ENCODE measurements at places on chromosomes 12 and 14.
A peak's percentile ranks its signal among the peaks of the same experiment; 100 is the strongest.

- no peak for DNase-seq
Measured at GRCh38 chr14:90560991-90561390, 164.2 kb downstream of the CALM1 start.

DNA sequence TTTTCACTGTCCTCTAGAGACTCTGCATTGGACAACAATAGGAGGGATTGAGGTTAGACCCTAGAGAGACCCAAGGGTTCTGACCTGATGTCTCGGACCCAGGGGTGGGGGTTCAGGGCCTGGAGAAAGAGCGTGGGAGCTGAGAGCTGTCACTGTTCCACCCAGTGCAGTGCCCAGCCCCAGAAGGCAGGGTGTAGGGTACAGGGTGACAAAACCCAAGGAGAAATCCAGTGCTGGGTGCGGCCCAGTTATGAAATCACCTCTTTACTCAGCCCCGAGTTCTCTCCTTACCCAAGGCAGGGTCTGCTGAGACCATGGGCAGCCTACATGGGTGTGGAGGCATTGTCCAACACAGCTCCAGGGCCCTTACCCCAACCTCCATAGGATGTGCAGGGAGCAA is 2.6 kb downstream of the AQP2 start:
- DNase-seq: no peak

GRCh38 chr14:77359626-77360025 is 17.3 kb downstream of the TMED8 start:
- no peak for DNase-seq

GRCh38 chr12:27343255-27344000 is 10.8 kb downstream of the BMAL2 start:
- DNase-seq: no peak

DNA sequence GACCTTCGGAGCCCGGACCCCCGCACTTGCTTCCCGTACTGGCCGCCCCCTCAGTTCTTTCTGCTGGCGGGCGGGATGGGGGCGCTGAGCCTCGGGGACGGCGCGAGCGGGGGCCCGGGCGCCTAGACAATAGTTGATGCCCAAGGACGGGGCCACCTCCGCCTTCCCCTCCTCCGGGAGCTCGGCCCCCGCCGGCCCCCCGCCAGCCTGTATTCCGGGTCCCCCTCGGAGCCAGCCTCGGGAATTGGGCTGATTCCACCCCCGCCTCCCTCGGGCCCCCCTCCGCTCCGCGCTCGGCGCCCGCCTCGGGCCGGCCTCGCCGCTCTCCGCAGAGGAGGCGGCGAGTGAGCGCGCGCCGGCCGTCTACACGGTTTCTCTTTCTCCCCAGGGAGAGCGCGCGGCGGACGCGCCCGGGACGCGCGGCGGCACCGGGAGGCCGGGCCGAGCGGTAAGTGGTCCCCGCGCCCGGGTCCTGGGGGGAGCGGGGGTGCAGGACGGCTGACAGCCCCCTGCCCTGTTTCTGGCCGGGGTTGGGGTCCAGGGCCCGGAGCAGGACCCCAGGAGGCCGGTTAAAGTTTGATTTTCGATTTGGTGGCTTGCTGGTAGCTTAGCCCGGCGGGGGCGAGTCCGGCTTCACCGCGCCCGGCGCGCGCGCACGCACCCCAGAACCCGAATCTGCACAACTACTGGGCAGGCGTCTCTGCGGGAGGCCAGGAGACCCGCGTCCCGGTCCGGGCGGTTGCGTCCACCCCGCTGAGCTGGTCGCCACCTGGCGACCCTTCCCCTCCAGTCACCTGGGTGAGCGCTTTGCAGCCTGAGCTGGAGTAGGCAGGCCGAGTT is 413.7 kb downstream of the PCNX1 start:
- DNase-seq: peak; percentile 73

DNA sequence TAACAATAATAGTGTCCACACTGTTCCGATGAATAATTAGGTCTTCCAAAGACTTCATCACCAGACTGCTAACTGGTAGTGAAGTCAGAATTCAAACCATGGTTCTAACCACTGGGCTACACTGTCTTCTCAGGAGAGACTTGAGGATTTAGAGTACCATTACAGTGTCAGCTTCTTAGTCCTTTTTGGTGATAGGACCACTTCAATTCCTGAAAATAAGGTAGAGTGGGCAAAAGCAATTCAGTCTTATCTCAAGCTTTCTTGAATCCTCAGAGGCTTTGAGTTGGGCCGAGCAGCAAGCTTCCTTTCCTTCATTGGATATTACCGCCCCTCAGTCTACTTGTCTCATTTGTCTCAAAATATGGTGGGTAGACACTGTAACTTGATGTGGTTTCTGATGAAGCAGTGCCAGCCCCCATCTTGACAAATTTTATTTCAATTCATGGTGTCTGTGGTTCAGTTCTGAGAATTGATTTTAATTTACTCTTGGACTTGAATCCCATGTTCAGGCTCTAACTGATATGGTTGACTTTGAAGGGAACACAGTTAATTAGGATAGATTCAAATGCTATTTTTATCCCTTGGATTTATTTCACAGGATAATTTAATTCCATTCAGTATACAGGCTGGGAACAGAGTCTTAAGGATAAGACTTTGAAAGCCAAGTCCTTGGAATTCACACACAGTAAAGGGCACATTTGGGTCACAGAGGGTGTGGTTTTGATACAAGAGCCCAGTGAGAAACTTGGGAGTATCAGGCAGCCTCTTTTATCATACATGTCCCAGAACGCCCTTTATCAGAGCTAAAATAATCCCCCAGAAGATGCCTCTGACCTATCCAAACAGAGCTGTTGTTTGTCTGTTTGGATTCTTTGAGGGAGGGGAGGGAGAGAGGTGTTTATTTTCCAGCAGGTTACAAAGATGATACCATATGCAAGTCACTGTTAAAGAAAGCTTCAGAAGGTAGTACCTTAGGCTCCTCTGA is 167.3 kb downstream of the PRKCH start:
- DNase-seq: peak; percentile 57

DNA sequence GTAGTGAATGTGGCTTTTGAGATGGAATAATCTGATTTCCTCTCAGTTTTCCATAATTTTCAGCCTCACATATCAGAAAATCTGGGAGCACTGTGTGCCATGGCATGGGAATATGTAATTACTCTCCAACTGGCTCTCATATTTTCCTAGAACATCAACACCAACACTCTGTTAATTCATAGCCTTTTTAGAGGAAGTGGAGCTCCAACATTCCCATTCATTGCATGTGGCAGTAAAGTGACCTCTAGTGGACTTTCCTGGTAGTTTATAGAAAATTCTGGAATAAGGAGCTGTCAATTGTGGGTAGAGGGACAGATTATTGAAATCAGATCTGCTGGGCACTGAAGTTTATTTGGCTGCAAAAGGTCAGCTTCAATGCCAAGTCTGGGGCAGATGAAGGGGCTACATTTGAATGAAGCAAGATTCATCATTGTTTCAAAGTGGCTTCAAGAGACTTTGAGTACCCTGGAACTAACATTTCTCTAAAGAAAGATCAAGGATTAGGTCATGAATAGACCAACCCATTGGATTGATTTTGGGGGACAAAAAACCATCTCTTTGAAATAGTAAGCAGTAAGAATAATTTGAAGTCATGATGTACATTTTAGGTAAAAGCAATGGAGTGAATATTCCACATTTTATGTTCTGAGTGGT is 23.6 kb upstream of the USP44 start:
- peak; percentile 64 for DNase-seq

DNA sequence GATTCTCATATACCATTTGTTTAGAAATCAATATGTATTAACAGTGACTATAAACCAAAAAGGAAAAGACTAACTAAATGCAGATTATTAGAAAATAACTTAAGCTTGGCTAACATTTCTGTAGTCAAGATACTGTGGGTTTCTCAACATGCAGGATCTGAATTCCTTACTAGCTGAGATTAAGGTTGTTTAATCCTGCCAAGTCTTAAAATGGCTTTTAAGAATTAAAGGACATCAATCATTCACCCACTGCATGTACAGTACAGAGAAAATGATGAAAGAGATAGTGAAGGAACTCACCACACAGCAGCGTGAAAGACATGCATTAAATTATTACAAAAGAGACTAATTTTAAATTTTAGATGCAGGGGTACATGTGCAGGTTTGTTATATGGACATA is 3.8 kb downstream of the ACSS3 start:
- DNase-seq: no peak

DNA sequence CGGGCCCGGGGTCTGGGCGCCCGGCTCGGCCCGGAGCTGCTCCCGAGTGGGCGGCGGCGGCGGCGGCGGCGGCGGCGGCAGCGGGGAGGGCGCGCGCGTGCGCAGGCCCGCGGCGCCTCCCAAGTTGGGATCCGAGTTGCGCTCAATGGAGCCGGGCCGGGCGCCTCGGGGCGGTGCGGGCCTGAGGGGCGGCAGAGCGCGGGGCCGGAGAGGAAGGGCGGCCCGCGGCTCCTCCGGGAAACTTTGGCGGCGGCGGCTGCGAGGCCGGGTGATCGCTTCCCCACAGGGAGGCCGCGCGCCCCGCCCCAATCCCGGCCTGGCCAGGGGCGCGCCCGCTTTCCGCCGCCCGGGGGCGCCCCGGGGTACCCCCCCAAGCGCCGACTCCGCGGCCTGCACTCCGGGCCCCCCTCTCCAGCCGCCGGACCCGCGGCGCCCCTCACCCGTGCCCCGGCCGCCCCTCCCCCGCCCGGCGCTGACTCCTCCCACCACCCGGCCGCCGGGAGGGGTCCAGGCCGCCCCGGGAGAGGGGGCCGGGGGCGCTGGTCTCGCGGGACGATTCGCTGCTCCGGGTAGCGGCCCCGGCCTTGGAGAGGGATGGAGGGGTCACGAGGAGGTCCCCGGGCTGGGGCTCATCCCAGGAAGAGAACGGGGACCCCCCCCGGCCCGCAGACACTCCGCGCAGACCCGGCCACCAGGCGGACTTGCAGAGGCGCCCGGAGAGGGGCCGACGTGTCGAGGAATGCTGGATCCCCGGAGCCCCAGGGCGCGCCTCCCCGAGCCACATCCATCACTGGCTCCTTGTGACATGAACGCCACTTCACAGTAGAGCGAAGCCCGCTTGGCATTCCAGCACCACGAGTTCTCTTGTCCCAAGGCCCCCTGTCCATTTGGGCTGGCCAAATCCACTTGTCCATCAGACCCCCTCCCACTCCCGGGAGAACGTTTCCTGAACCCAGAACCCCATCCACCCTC is at the start of gene RILPL1:
Gene RILPL1, minus strand, starts transcription at position 48 of the 972 bp plus-strand sequence. CDS start 237 bp downstream, outside the sequence.
- peak; percentile 52 for DNase-seq

GRCh38 chr14:90850487-90850886 is 34.3 kb upstream of the TTC7B start:
- DNase-seq: no peak

DNA sequence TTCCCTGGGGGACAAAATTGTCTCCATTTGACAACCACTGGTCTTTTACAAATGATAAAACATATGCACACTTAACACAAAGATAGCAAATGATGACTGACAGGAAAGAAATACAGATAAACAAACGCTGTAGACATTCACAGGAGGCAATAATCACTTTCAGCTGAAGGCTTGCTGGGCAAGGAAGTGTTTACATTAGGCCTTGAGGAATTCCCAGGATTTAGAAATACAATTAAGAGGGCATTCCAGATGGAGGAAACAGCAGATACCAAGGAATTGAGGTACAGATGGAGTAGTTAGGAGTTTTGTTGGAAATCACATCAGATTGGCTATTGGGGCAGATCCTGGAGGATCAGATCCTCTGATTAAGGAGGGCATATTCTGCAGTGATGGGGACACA is 93.9 kb downstream of the DYRK2 start:
- DNase-seq: no peak

GRCh38 chr14:38442208-38442607 is 186.3 kb upstream of the CLEC14A start:
- DNase-seq: no peak

GRCh38 chr12:29148596-29148910 is 525 bp upstream of the FAR2 start:
- DNase-seq: no peak

DNA sequence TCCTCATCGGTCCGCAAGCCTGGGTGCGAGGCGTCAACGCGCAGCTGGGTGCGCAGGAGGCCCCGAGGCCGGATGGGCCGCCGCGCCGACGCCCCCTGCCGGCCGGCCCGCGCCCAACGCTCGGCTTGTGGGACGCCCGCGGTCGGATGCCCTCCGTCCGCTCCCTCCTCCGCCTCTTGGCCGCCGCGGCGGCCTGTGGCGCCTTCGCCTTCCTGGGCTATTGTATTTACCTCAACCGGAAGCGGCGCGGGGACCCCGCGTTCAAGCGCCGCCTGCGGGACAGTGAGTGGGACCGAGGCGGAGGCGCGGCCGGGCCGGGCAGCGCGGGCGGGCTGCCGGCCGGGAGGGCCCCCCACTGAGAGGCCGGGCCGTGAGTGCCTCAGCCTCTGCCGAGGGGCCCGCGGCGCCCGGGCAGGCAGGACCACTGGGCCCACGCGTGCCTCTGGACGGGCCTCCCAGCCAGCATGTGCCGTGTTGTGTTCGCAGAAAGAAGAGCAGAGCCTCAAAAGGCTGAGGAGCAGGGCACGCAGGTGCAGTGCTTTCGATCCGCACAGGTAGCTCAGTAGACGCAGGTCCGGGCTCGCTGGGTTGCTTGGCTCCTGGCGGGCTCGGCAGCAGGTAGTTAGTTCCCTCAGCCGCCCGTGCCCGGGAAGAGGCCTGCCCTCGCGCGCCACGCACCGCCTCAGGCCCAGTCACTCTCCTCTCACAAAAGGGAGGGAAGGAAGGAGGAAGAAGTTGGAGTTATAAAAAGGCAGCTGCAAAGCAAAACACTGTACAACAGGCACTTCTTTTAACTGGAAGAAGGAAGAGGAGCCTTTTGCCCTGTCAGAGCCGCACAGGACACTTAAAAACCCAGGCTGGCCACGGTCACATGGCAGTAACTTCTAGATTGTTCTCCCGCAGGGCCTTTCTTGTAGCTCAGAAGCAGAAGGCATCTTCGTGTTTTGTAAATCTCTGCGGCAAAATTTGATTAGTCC is at the start of gene TOMM20L:
Gene TOMM20L, plus strand, starts transcription at position 119 of the 977 bp plus-strand sequence. Its CDS starts 28 bp downstream, at position 147.
- DNase-seq: peak; percentile 80

- peak; percentile 24 for DNase-seq
Measured at GRCh38 chr12:83016218-83016835, 329.6 kb downstream of the TMTC2 start.

DNA sequence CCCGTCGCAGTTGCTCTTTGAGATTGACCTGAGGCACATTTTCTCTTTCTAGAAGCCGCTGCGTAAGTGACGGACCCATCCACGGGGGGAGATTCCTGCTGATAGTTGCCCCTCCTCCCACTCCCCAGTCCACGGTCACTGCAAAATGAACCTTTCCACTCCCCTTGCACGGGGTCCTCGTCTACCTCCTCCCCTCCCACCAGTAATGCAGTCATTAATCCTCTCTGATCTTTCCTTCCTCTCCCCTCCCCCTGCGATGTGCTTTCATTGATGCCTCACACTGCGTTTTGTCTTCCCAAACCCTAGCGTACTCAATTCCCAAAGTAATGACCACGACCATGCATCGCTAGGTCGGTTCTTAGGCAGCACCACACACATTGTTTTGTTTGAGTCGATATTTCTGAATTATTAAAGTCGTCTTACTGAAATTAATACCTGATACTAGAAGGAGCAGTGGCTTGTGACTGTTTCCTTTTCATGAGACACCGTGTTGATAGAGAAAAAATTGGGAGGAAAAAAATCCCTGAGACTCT is 857 bp downstream of the ETNK1 start:
- peak; percentile 83 for DNase-seq

DNA sequence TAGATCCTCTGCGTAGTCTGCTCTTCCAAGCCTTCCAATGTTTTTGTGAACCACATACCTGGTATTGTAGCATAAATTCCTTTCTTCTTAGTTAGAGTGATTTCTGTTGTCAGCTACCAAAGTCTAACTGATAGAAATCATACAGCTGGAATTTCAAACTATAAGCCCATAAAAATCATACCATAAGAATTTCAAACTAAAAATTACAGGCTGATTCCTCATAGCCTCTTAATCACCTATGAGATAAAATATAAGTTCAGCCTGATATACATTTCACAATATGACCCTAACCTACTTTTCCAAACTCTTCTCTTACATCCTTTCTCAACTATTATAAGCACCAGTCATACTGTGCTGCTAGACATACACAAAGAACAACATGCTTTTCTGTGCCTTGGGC is 64.8 kb downstream of the PTHLH start:
- no peak for DNase-seq

Data from brain (organoid and tissue), 16 donors.